Upper lobe of right lung (tissue), 1 donor: ENCODE measurements at places on chromosomes 5 and 9. TPM values are rescaled to one million over a fixed set of nuclear protein-coding genes. Genes with fewer than 3 reads are reported as not detected.

GMCL2 gene
- not detected for total RNA-seq

DPH7 gene
- total RNA-seq = 30.2 TPM

DNA sequence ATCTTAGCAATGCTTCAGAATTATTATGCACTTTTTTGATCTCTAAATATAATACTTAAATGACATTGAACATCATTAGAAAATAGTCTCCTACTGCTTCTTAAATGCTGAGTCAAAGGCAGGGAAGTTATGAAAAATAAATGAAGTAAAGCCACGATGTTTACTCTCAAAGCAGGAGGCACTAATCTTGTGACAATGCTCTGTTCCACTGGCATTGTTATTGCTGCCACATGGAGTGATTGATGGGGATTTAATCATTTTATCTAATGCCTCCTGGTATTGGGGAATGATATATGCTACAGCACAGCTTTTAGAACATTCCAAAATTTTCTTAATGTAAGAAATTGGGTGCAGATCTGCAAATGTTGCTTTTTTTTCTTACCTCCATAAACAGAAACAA, 1655.4 kb upstream of the NUDT12 start:
- no peak overlapping the region for H3K4me3 ChIP-seq
- no peak for DNase-seq
- H3K27ac ChIP-seq = no peak overlapping the region

SH3TC2 gene
- 1.4 TPM for total RNA-seq

DNA sequence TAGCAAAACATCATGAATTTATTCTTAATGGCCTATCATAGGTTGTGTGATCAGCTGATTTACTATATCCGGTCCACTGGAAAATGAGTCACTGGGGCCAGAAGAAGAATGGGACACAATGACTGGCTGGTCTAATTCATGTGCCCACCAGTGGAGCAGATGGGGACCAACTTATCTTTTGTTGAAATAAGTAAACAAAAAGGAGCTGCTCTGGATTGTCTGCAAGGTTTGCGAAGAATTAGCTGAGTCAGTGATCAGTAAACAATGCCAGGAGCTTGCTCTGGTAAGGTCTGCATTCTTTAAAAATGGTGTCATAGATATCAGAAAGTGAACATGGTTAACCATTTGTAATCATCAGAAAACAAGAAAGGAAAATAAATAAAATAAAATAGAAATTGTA, 128.0 kb downstream of the RASEF start:
- no peak for DNase-seq
- no peaks in the 10 kb centered on the region for H3K4me1 ChIP-seq
- H3K4me3 ChIP-seq = no peak overlapping the region
- no peak overlapping the region for H3K27ac ChIP-seq
- H3K27me3 ChIP-seq = no peaks in the 10 kb centered on the region

GRCh38 chr9:32200896-32201295, 183.5 kb upstream of the ACO1 start:
- H3K4me3 ChIP-seq = no peak overlapping the region
- DNase-seq = no peak
- H3K4me1 ChIP-seq = no peaks in the 10 kb centered on the region
- no peaks in the 10 kb centered on the region for H3K27me3 ChIP-seq

LYRM7 gene
- total RNA-seq = 6.0 TPM

GRCh38 chr9:96413302-96414221, 4.6 kb downstream of the ZNF367 start:
- H3K27me3 ChIP-seq = no peaks in the 10 kb centered on the region
- H3K4me1 ChIP-seq = peaks cover 7% of the 10 kb centered on the region
- H3K27ac ChIP-seq = peak overlapping the region; percentile 14
- no peak for DNase-seq
- H3K36me3 ChIP-seq = no peaks in the 10 kb centered on the region
- H3K4me3 ChIP-seq = no peak overlapping the region

IFNB1 gene
- not detected for total RNA-seq

DNA sequence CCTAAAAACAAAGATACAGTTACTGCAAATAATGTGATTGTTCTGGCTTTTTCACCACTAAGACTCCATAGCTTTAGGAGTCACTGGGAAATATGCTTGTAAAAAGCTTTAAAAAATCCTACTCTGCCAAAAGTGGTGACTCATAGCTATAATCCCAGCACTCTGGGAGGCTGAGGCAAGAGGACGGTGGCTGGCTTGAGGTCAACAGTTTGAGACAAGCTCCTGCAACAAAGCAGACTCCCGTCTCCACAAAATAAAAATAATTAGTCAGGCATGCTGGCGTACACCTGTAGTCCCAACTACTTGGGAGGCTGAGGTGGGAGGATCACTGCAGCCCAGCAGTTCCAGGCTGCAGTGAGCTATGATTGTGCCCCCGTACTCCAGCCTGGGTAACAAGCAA, 406.4 kb downstream of the HTR1A start:
- no peak overlapping the region for H3K27ac ChIP-seq
- no peaks in the 10 kb centered on the region for H3K36me3 ChIP-seq
- no peak for DNase-seq

CSF1R gene
- 48.7 TPM for total RNA-seq

DNA sequence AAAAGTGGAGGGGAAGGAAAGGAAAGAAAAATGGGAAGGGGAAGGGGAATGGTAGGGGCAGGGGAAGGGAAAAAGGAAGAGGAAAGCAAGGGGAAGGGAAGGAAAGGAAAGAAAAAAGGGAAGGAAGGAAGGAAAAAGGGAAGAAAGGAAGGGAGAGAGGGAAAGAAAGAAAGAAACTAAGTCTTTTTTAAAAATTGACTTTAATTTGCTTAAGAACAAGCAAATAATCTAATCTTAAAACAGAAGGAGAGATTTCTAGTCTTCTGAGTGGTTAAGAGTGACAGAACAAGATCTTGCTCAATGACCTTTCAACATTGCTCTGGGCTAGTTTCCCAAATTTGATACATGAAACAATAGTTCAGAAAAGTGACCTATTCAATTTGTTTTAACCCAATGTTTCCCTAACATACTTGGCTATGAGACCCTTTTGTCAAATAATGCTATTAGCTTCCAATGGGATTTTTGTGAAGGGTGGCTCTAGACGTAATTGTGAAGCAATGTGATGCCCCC, 33.4 kb upstream of the GLIS3 start:
- peak overlapping the region; percentile 79 for H3K27ac ChIP-seq
- DNase-seq = no peak
- no peak overlapping the region for H3K4me3 ChIP-seq
- peaks cover 15% of the 10 kb centered on the region for H3K4me1 ChIP-seq
- H3K27me3 ChIP-seq = no peaks in the 10 kb centered on the region

- no peaks in the 10 kb centered on the region for H3K4me1 ChIP-seq
- H3K27ac ChIP-seq = no peak overlapping the region
- H3K27me3 ChIP-seq = no peaks in the 10 kb centered on the region
Observed at GRCh38 chr5:128062172-128062746, 21.3 kb upstream of the SLC12A2 start.

DNA sequence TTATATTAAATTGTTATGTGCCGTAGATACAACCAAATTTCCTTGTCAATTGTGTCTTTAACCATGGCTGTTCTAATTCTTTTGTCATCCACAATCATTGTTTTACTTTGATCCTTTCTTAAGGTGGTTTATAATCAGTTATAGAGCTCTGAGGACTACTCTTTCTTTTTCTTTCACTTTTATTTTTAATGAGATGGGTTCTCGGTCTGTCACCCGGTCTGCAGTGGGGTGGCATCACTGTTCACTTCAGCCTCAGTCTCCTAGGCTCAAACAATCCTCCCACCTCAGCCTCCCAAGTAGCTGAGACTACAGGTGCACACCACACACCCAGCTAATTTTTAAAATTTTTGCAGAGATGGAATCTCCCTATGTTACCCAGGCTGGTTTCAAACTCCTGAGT, 74.2 kb downstream of the ANXA2R start:
- H3K36me3 ChIP-seq = no peaks in the 10 kb centered on the region
- no peaks in the 10 kb centered on the region for H3K4me1 ChIP-seq
- no peaks in the 10 kb centered on the region for H3K27me3 ChIP-seq
- no peak overlapping the region for H3K4me3 ChIP-seq
- no peak overlapping the region for H3K27ac ChIP-seq

BRD8 gene
- 46.7 TPM for total RNA-seq

GRCh38 chr9:11275158-11275695, 662.4 kb upstream of the PTPRD start:
- no peaks in the 10 kb centered on the region for H3K4me1 ChIP-seq
- H3K27me3 ChIP-seq = no peaks in the 10 kb centered on the region
- H3K4me3 ChIP-seq = no peak overlapping the region

DNA sequence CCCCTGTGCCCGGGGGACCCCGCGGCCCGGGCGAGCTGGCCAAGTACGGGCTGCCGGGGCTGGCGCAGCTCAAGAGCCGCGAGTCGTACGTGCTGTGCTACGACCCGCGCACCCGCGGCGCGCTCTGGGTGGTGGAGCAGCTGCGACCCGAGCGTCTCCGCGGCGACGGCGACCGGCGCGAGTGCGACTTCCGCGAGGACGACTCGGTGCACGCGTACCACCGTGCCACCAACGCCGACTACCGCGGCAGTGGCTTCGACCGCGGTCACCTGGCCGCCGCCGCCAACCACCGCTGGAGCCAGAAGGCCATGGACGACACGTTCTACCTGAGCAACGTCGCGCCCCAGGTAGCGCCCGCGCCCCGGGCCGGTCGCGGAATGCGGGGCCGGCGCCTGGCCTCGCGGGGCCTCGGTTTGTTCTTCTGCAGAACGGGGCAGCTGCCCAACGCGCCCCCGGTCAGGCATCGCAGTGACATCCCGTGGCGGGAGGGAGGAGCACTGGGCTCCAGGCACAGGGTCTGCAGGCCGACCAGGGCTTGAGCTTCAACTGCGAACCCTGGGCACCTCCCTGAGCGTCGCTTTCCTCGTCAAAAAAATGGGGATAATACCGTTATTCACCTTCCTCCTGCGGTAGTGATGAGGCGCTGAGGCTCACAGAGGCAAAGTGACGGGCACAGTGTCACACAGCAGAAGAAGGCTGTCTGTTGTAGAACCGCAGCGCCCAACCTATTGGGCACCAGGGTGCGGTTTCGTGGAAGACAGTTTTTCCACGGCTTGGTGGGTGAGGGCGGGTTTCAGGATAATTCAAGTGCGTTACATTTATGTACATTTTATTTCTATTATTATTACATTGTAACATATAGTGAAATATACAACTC, 777 bp downstream of the ENDOG start:
- peaks cover 11% of the 10 kb centered on the region for H3K4me1 ChIP-seq
- peaks cover 17% of the 10 kb centered on the region for H3K36me3 ChIP-seq
- DNase-seq = peak; percentile 81
- no peaks in the 10 kb centered on the region for H3K27me3 ChIP-seq
- H3K27ac ChIP-seq = peak overlapping the region; percentile 83

DNA sequence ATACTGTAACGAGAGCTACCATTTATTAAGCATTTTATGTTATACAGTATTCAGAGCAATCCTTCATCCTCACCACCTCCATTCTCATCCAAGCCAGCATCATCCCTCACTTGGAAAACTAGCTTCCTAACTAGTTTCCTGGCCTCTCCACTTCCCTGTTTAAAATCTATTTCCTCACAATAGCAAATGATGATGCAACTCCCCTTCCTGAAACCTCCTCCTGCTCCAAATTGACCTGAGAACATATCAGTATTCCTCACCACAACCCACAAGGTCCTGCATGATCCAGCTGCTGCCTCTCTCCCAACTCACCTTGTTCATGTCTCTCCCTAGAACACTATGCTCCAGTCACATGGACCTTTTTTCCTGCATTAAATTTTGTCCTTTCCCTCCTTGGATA, 4.3 kb upstream of the SLC36A2 start:
- no peak overlapping the region for H3K27ac ChIP-seq
- DNase-seq = no peak
- H3K4me1 ChIP-seq = no peaks in the 10 kb centered on the region

GRCh38 chr5:124856726-124857125, 110.3 kb upstream of the ZNF608 start:
- no peaks in the 10 kb centered on the region for H3K4me1 ChIP-seq
- H3K27ac ChIP-seq = no peak overlapping the region
- no peaks in the 10 kb centered on the region for H3K27me3 ChIP-seq

BRINP1 gene
- 1.5 TPM for total RNA-seq

GRCh38 chr9:132631280-132631679, 38.5 kb downstream of the DDX31 start:
- peaks cover 54% of the 10 kb centered on the region for H3K36me3 ChIP-seq
- no peak overlapping the region for H3K27ac ChIP-seq
- no peak for DNase-seq
- H3K4me1 ChIP-seq = no peaks in the 10 kb centered on the region

LHX3 gene
- total RNA-seq = not detected

SPINK7 gene
- not detected for total RNA-seq

PCDHGB7 gene
- total RNA-seq = 15.4 TPM

TMC1 gene
- not detected for total RNA-seq

TLX3 gene
- total RNA-seq = not detected

DNA sequence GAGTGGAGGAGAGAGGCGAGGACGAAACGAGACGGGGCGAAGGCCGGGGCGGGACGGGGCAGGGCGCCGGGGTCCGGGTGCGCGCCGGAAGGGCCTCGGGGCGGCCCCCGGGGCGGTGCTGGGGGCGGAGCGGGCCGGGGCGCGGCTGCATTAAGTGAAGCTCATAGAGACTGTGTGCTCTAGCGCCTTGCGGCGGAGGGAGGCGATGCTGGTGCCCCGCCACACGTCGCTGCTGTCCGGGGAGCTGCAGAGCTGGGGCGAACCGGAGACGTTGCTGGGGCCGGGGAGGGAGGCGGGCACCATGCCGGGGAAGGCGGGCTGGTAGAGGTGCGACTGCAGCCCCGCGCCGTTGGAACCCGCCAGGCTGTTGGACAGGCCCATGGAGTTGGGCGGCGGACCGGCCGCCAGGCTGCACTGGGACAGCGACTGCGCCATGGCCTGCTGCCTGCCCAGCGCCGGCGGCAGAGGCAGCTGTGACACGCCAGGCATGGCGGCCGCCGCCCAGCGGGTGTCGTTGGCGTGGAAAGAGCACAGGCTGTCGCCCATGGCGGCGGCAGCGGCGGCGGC, 8.3 kb downstream of the OTP start:
- no peaks in the 10 kb centered on the region for H3K36me3 ChIP-seq
- H3K27me3 ChIP-seq = peaks cover 87% of the 10 kb centered on the region
- H3K27ac ChIP-seq = no peak overlapping the region
- peaks cover 18% of the 10 kb centered on the region for H3K4me1 ChIP-seq

DNA sequence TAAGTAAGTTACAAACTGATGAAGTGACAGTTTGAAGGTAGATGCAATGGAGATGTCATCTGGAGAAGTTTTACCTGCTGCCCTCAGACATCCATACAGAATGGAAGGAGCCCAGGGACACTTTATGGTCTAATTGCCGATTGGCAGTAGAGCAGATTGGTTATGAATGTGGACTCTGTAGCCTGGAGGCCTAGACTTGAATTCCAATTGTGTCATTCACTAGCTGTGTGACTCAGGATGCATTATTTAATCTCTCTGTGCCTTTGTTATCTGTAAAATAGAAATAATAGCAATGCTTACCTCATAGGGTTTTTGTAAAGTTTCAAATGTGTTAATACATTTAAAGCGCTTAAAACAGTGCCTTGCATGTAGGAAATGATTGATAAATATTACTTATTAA, 5.2 kb upstream of the TCERG1 start:
- H3K27ac ChIP-seq = no peak overlapping the region
- DNase-seq = no peak
- peaks cover 4% of the 10 kb centered on the region for H3K27me3 ChIP-seq
- no peaks in the 10 kb centered on the region for H3K4me1 ChIP-seq
- no peaks in the 10 kb centered on the region for H3K36me3 ChIP-seq

GRCh38 chr9:38107405-38107804, 38.4 kb upstream of the SHB start:
- no peaks in the 10 kb centered on the region for H3K4me1 ChIP-seq
- no peak overlapping the region for H3K4me3 ChIP-seq
- DNase-seq = no peak
- no peaks in the 10 kb centered on the region for H3K27me3 ChIP-seq

SLC6A19 gene
- total RNA-seq = not detected

- no peaks in the 10 kb centered on the region for H3K4me1 ChIP-seq
- H3K4me3 ChIP-seq = no peak overlapping the region
- H3K36me3 ChIP-seq = peaks cover 24% of the 10 kb centered on the region
- no peak overlapping the region for H3K27ac ChIP-seq
- H3K27me3 ChIP-seq = no peaks in the 10 kb centered on the region
- DNase-seq = no peak
Observed at GRCh38 chr9:98766586-98766985, 29.8 kb downstream of the ANKS6 start.
